ENCODE measurements at places on chromosomes 3 and 15.

GRCh38 chr3:66394019-66394752, 106.6 kb downstream of the LRIG1 start:
- no peak for DNase-seq

GRCh38 chr3:8968375-8968882, 5.2 kb upstream of the RAD18 start:
- no peak for DNase-seq

DNA sequence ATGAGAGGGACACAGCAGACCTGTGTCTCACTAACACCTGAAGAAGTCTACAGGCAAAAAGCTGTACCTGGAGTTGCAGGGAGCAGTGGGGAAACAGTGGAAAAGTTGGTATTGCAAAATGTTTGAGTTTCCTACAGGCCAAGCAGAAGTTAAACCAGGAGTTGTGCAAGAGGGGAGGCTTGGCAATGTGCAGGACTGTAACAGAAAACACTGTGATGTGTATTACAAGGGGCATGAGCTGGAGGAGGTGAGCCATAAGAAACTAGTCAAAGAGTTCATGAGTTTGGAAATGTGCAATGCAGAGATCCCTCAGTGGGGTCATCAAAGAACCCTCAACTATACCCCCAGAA, 47.1 kb upstream of the SERPINI2 start:
- no peak for DNase-seq

DNA sequence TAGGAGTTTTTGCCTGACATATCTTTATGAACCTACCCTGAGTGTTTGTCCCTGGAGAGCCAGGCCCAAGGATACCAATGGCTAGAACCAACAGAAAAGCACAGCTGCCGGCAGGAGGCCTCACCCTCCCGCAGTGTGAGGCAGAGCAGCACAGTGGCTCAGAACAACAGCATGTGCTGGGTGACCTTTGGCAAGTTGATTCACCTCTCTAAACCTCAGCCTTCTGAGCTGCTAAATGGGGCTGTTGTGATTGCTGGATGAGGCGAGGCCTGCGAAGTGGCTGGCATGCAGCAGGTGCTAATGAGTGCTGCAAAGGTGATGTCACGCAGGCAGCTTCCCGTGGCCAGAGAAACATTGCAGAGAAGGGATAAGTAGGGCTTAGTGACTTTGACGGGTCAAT, 23.3 kb downstream of the IDH2 start:
- no peak for DNase-seq

DNA sequence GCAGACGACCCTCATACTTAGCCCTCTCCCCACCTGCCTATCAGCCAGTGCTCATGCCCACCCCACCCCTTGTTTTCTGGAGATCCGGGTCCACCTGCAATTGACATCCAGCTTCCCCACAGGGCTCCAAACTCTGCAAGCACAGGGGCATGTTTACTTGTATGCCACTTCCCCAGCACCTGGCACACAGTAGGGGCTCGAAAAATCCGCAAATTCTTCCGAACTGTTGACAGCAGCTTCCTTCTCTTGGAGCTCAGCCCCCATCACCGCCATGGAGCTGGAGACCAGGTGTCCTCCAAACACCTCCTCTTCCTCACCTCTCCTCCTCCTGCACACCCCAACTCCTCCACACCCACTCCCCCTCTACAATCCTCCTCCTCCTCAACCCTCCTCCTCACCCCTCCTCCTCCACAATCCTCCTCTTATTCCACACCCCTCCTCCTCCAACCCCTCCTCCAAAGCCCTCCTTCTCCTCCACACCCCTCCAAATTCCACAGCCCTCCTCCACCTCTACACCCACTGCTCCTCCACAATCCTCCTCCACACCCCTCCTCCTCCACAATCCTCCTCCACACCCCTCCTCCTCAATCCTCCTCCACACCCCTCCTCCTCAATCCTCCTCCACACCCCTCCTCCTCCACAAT, 70.4 kb upstream of the BLM start:
- DNase-seq: no peak

- no peak for DNase-seq
These were observed 39.5 kb upstream of the SMAD6 start for GRCh38 chr15:66662522-66662921.

GRCh38 chr3:161413127-161413854, 42.0 kb upstream of the SPTSSB start:
- no peak for DNase-seq

- DNase-seq: no peak
These were observed 94.4 kb downstream of the ANKRD28 start for GRCh38 chr3:15703346-15703745.
